ENCODE measurements at places on chromosomes 4 and X. TPM values are rescaled to one million over a fixed set of nuclear protein-coding genes. Genes with fewer than 3 reads are reported as not detected.

- peak; percentile 38 for DNase-seq
Observed at GRCh38 chrX:154317391-154317995, 21.9 kb downstream of the TKTL1 start.

- DNase-seq = no peak
Observed at GRCh38 chr4:119835613-119835910, 207.0 kb upstream of the PDE5A start.

- no peak for DNase-seq
Observed at GRCh38 chrX:17292111-17292527, 82.9 kb upstream of the NHS start.

GRCh38 chr4:20474119-20474518, 222.4 kb downstream of the SLIT2 start:
- DNase-seq = no peak

DNA sequence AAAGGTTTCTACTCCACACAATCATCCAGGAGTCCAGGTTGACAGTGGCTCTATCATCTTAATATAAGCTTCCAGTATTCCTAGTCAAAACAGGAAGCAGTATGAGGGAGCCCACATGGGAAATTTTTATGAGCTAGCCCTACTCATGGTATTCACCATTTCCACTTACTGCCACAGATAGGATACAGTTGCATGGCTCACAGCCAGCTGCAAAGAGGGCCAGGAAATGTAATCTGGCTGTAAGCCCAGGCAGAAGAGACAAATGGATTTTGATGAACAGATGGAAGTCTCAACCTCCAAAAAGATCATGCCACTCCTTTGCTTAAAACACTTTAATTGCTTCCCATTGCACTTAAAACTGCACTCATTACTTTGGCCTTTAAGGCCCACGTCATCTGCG, 150.6 kb downstream of the ADAMTS3 start:
- no peak for DNase-seq

DNA sequence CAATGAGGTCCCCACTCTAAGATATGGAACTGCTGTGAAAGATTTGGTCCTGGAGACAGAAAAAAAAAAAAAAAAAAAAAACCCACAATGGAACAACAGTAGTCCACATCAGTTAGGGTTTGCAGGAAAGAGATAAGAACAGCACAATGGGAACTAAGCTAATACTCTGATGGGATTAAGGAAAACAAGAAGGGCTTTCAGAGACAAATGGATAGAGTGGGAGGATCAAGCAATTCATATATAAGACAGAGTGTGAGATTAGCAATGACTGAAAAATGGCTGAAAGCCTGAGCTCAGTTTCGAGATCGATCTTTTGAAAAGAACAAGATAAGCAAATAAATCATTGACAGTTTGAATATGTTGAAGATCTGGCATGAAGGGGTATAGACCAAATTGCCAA, 188.4 kb upstream of the TRPC5 start:
- no peak for DNase-seq

GRCh38 chrX:142483965-142484364, 278.9 kb upstream of the MAGEC2 start:
- no peak for DNase-seq

GRCh38 chrX:2955838-2956237, 26.7 kb upstream of the ARSD start:
- DNase-seq = no peak

DNA sequence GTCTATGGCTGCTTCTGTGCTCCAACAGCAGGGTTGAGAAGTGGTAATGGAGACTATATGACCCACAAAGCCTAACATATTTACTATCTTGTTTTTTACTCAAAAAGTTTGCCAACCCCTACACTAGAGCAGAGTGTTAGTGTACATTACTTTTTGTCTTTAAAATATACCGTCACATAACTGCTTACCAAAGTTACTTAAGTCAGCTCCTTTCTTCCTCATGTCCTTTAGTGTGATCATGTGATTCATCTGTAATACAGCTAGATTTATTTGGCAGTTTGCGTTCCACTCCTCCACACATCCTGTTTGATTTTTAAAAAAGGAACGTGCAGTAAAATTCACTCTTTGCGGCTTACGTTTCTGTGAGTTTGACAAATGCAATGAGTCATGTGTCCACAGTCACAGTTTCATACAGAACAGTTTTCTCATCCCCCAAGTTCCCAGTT, 162.4 kb upstream of the GPRIN3 start:
- no peak for DNase-seq

- no peak for DNase-seq
Observed at GRCh38 chrX:46140272-46140671, 404.9 kb downstream of the ZNF674 start.

DNA sequence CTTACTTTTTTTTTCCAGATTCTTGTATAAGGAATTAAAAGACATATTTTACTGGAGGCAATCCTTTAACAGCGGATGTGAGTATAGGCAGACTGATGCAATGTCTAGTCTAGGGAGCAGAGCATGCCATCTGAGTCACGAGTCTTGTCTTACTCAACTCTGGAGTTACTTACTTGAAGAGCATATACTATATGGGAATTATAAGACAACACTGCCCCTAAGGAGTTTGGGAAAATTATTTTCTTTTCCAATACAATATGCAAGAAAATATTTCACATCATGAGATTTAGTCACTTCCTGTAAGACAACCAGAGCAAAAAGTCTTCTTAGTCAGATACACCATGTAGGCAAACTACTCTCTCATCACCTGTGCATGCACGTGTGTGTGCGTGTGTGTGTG, 537.3 kb upstream of the FTHL17 start:
- DNase-seq = no peak

- no peak for DNase-seq
Observed at GRCh38 chrX:1803741-1804140, 188.9 kb downstream of the ASMT start.

DNA sequence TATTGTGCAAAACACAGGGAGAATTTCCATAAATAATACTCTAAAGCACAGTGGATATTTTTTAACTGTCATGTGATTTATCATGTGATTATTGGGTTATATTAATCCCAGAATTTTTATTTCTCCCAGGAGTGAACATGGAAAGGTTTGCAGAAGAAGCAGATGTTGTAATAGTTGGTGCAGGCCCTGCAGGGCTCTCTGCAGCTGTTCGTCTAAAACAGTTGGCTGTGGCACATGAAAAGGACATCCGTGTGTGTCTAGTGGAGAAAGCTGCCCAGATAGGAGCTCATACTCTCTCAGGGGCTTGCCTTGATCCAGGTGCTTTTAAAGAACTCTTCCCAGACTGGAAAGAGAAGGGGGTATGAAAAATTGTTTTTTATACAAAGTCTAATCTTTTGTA, 10.0 kb downstream of the ETFDH start:
- no peak for DNase-seq

GRCh38 chrX:38917954-38918353, 116.7 kb downstream of the MID1IP1 start:
- DNase-seq = no peak

- no peak for DNase-seq
Observed at GRCh38 chrX:11480626-11481025, 185.1 kb downstream of the ARHGAP6 start.

DNA sequence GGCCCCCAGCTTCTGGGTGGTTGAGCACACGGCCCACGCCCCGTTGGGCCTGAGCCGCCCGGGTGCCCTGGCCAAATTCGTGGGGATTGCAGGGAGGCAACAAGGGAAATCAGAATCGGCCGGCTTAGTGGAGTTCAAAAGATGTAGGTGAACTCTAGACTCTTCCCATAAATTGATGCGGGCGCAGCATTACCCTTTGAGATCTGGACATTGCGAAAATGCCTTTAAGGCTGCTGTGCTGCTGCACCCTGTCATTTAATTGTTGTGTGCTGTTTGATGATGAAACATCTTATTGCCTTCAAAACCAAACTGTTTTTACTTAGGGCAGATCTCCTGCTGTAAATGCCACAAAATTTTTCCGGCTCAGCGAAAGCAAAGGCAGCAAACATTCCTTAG, 409 bp upstream of the MPP1 start:
- DNase-seq = no peak

GRCh38 chr4:62661821-62662220, 1461.7 kb downstream of the ADGRL3 start:
- no peak for DNase-seq

DNA sequence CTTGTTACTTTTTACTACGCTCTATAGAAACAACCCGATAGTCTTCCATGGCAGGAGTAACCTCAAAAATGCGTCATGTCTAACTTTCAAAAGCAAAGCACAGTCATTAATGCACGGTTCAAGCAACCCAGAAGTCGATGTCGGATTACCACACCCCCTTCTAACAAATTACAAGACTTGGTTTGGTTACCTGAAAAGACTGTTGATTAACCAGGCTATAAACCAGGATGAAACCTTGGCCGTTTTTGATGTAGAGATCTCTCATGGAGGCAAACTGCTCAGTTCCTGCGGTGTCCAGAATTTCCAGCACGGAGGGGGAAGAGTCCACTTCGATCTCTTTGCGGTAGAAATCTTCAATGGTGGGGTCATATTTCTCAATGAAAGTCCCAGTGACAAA, 2.4 kb downstream of the RAP2C start:
- DNase-seq = no peak

DNA sequence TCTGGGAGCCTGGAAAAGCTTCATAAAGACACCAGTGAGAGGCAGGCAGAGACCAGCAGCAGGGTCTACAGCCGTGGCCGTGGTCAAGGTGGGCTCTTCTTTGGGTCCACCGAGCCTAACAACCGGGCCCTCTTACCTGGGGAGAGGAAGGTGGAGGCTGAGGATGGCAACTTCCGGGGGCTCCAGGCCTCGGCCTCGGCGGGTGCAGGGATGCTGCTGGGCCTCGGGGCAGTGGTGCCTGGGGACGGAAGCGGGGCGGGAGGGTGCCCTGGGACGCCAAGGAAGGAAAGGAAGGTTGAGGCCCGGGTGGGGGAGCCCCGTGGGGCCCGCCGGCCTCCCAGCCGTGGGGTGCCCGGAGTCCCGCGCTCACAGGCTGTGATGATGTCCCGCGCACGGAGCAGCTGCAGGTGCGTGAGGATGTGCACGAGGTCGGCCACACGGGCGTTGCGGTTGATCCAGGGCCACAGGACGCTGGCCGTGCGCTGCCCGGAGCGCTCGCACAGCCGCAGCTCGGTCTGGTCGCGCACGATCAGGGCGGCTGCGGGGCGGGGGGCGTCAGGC, 561 bp downstream of the IRAK1 start:
- DNase-seq = no peak

- no peak for DNase-seq
Observed at GRCh38 chr4:147799986-147800555, 68.2 kb downstream of the ARHGAP10 start.

- no peak for DNase-seq
Observed at GRCh38 chrX:38601866-38602265, 40.5 kb downstream of the TSPAN7 start.

DNA sequence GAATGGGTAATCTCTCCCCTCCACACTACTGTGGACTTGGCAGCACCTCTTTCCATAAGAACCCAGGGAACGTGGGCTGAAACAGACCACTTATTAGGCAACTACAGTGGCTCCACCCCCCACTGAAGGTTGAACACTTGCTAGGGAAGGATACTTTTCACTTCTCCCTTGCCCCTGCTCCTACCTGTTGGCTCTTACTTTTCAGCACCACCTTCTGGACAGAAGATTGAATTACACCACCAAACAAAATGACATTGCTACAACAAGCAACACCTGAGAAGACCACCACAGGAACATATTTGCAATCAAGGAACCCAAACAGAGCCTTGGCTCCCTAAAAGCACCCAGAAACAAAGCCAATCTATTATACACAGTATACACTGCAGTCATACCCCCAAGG, 132.1 kb upstream of the CXCL13 start:
- peak; percentile 11 for DNase-seq

- DNase-seq = no peak
Observed at GRCh38 chr4:108731006-108731405, 31.8 kb downstream of the ETNPPL start.

GRCh38 chrX:150765782-150766350, 72.7 kb downstream of the MTMR1 start:
- DNase-seq = no peak

DNA sequence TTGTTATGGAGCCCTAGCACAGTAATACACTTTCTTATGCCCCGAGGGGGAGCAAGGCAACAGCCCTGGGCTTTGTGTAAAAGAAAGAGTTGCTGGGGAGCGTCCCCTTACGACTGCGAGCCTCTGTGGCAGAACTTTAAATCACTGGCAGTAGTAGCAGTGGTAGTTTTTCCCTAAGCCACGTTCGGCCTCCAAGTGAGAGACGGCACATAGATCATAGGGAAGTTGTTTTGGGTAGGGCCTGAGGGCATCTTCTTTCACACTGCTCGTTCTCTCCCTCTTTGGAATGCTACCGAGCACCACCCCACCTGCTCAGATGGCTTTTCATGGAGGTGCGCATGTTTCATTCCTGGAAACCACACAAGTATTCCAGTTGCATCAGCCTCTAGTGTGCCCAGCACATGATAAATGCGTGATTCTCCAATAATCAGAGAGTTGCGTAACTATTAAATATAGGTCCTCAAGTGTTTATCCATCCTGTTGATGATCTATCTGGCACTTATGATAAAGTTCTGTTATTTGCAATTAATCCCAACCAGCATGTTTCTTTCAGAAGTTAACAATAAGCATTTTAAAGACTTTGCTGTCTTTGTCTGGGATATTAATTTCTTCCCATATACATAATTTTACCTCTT, 7.0 kb upstream of the SYNPO2 start:
- no peak for DNase-seq

DNA sequence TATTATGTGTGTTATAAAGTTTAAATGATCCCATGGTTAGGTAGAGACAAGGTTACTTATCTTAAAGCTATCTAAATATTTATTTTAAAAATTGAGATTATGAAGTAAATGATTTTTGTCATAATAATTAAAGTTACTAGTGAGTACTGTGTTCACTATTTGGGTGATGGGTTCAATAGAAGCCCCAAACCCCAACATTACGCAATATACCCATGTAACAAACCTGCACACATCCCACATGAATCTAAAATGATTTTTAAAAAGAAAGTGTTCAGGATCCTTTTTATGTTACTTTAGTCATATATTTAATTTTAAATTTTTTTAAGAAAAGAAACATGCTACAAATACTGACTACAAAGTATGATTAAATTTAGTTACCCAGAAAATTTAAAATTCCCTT, 193.9 kb downstream of the TLL1 start:
- no peak for DNase-seq

DNA sequence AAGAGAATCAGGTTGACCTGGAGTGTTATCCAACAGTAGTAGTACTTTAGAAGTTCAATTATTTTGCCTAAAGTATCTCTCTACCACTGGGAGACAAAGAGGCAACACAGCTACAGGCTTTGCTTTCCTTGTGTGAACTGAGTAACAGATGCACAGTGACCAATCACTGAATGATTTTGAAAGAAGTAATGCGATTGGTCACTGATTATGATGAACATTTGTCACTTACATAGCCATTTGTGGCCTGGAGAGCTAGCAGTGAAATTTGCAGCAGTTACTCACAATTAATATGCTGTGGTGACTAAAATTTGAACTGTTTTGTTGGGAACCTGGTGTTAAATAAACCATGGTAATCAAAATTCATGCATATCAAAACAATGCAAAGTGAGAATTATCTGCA, 508.7 kb upstream of the DIPK2B start:
- DNase-seq = no peak

The FATE1 gene
- total RNA-seq = not detected

The SH3BGRL gene
- total RNA-seq = 127 TPM

The NOP14 gene
- 22.9 TPM for total RNA-seq

The MAGEC3 gene
- 0.13 TPM for total RNA-seq

The EPHA5 gene
- not detected for total RNA-seq

The TMEM35A gene
- 2.6 TPM for total RNA-seq

The UBE2A gene
- total RNA-seq = 55.9 TPM

The HAND2 gene
- 1.5 TPM for total RNA-seq

The ZCCHC18 gene
- 3.6 TPM for total RNA-seq

The PNCK gene
- 0.41 TPM for total RNA-seq

The DAPP1 gene
- total RNA-seq = not detected

The NMU gene
- total RNA-seq = 6.3 TPM
